ENCODE measurements at places on chromosomes 13 and 19. TPM values are rescaled to one million over a fixed set of nuclear protein-coding genes. Genes with fewer than 3 reads are reported as not detected.

- H3K4me1 ChIP-seq = peaks cover 36% of the 10 kb centered on the region
- peak overlapping the region; percentile 71 for H3K27ac ChIP-seq
- DNase-seq = peak; percentile 99
Observed at GRCh38 chr19:3098141-3098514, 4.0 kb downstream of the GNA11 start.

DNA sequence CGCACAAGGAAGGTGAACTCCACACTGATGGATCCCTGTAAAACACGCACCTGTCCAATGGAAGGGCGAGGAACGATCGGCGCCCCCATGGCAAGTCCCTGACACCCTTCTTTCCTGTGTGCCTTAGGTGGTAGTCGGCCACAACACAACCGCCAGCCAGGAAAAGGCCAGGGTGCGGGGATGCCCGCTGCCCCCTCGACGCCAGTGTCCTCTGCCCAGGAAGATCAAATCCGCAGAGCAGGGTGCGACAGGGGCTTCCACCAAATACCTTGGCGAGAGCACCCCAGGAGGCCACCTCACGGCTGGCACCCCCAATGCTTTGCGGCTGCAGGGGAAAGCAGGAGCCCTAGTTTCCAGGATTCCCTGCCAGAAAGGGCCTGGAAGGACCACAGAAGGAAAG lies 91.2 kb downstream of the ZNF254 start:
- no peak overlapping the region for H3K4me3 ChIP-seq
- no peaks in the 10 kb centered on the region for H3K4me1 ChIP-seq
- H3K27me3 ChIP-seq = no peaks in the 10 kb centered on the region

GFY gene
- not detected for total RNA-seq

DNA sequence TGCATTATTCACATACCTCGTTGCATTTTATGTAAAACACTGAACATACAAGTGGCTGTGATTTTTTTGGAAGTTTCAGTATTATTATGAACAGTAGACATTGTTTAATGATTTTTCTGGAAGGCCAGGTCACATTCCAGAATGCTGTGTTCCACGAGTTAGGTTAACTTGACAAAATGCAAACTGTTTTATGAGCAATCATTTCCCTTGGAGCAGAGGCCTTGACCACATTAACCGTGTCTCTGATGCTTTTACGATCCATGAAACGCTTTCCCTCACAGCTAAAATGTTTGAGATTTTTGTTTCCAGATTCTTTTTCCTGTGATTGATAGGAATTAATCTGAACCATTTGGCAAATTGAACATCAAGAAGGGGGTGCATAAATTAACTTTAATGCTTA lies 57.8 kb downstream of the MBNL2 start:
- DNase-seq = peak; percentile 65
- H3K4me3 ChIP-seq = no peak overlapping the region
- peak overlapping the region; percentile 29 for H3K27ac ChIP-seq
- peaks cover 52% of the 10 kb centered on the region for H3K4me1 ChIP-seq
- H3K27me3 ChIP-seq = no peaks in the 10 kb centered on the region
- H3K36me3 ChIP-seq = peaks cover 16% of the 10 kb centered on the region

DNA sequence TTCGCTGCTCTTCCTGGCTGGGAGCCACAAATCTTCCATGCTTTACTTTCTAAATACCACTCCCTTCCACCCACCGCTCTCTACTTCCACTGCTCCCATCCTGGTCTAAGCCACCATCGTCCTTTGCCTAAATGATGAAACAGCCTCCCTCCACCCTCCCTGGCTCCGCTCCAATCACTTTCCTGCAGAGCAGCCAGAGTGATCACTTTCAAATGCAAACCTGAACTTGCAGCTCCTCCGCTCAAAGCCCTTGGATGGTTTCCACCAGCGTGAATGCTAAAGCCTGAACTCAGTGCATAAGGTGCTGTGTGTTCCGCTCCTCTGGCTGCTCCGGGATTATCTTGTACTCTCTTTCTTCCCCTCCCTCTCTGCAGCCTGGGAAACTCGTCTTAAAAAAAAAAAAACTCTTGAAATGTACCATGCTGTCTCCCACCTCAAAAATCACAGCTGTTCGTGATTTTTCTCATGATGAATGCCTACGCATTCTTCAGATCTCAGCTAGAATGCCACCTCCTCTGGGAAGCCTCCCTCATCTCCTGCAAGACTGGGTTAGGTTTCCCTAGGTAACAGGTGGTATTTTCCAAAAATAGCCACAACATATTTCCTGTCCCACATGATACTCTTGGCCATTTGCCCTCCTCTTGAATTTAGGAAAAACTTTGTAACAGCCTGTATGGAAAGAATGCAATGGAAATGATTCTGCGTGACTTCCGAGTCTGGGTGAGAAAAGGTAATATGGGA lies 3.7 kb upstream of the SIN3B start:
- H3K4me1 ChIP-seq = peaks cover 29% of the 10 kb centered on the region
- peak overlapping the region; percentile 60 for H3K4me3 ChIP-seq
- no peaks in the 10 kb centered on the region for H3K36me3 ChIP-seq
- DNase-seq = peak; percentile 83
- no peaks in the 10 kb centered on the region for H3K27me3 ChIP-seq

APOC1 gene
- total RNA-seq = 1.4 TPM

DNA sequence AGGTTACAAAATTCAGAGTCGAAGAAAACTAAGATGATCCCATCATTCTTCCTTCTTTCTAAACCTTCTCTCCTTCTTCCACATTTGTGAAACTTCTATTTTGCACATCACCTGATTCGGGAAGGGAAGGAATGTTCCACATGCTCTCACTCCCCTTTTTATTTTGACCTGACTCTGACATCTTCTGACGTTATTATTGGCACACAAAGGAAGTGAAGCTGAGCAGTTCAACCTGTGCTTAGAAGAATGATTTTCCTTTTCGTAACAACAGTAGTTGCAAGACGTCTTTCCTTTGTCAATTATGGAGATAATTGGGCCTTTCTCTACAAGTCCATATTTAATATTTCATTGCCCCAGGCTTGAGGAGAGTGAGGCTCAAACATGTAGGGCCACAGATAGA lies 18.0 kb downstream of the FAM124A start:
- no peak overlapping the region for H3K27ac ChIP-seq
- no peaks in the 10 kb centered on the region for H3K4me1 ChIP-seq
- DNase-seq = no peak
- no peak overlapping the region for H3K4me3 ChIP-seq
- no peaks in the 10 kb centered on the region for H3K36me3 ChIP-seq
- H3K27me3 ChIP-seq = peaks cover 22% of the 10 kb centered on the region

GRCh38 chr19:51511353-51511752 lies 9.8 kb upstream of the SIGLEC12 start:
- no peaks in the 10 kb centered on the region for H3K4me1 ChIP-seq
- peak; percentile 3 for DNase-seq
- H3K36me3 ChIP-seq = no peaks in the 10 kb centered on the region
- no peak overlapping the region for H3K27ac ChIP-seq
- H3K4me3 ChIP-seq = no peak overlapping the region
- peaks cover 6% of the 10 kb centered on the region for H3K27me3 ChIP-seq

DNA sequence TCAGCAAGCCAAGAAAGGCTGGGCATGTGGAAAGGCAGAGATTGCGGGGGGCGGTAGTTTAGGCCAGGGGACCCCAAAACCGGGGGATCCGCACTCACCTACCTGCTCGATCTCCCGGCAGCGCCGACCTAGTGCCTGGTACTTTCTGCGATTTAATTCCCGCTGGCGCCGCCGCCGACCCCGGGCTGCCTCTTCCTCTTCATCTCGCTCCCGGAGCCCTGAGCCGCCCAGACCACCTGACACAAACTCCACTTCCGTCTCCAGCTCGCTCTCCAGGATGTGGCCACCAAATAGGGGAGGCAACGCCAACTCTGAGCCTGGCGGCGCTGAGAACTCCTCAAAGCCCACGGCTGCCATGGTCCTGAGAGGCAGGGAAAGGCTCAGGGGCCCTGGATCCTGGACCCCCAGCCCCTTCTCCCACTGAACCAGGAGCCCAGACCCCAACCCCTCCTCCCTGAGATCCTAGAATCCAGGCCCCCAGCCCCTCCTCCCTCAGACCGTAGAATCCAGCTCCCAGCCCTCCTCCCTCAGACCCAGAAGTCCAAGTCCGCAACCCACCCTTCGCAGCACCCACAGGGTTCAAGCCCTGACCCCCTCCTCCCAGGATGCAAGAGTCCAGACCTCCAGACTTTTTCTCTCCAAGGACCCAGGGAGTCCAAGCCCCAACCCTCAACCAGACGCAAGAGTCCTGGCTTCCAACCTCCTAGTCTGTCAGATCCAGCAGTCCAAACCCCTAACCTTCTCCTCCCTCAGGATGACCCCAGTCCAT lies 933 bp downstream of the TFPT start:
- H3K4me3 ChIP-seq = peak overlapping the region; percentile 85
- no peaks in the 10 kb centered on the region for H3K27me3 ChIP-seq
- peak overlapping the region; percentile 81 for H3K27ac ChIP-seq
- DNase-seq = peak; percentile 94
